Heart right ventricle (tissue), 16 donors: ENCODE measurements at places on chromosomes 12 and 14. TPM values are rescaled to one million over a fixed set of nuclear protein-coding genes. Genes with fewer than 3 reads are reported as not detected.

DNA sequence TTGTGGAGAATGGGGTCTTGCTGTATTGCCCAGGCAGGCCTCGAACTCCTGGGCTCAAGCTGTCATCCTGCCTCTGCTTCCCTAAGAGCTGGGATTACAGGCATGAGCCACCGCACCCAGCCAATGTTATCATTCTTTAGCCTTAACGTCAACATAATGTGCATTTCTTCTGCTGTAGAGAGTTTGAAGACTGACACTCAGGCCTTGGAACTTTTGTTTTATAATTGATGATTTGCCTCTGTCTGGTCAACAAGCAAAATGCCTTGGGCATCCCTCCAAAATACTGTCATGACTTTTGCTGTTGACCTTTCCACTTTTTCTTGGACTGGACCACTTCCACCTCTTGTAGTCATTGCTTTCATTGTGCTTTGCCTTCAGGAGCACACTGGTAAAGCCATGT, 29.0 kb downstream of the FAM234B start:
- H3K27me3 ChIP-seq, result no peaks in the 10 kb centered on the region
- H3K36me3 ChIP-seq, result no peaks in the 10 kb centered on the region
- H3K4me1 ChIP-seq, result no peaks in the 10 kb centered on the region

- no peak overlapping the region for H3K27ac ChIP-seq
- no peaks in the 10 kb centered on the region for H3K4me1 ChIP-seq
- peaks cover 40% of the 10 kb centered on the region for H3K36me3 ChIP-seq
- DNase-seq, result no peak
- no peak overlapping the region for H3K4me3 ChIP-seq
Observed at GRCh38 chr14:73209953-73210352, 27.4 kb upstream of the PAPLN start.

DNA sequence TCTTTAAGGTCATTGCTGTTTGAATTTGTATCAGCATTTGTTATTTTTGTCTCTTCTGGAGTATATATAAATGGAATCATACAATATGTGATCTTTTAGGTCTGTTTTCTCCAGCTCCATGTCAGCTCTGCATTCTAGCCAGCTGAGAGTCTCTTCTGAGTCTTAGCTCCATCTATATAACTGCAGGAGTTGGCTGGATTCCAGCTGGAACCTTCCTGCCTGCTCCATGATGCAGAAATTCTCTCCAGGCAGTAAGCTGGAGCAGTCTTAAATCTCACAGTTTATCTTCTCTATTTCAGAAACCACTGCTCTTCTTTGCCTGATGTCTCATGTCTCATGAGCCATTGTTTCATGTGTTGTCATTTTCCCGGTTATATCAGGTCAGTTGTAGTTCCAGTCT, 827.6 kb downstream of the NRXN3 start:
- H3K4me1 ChIP-seq, result no peaks in the 10 kb centered on the region
- H3K27ac ChIP-seq, result no peak overlapping the region
- no peak for DNase-seq
- no peaks in the 10 kb centered on the region for H3K36me3 ChIP-seq
- no peak overlapping the region for H3K4me3 ChIP-seq

DNA sequence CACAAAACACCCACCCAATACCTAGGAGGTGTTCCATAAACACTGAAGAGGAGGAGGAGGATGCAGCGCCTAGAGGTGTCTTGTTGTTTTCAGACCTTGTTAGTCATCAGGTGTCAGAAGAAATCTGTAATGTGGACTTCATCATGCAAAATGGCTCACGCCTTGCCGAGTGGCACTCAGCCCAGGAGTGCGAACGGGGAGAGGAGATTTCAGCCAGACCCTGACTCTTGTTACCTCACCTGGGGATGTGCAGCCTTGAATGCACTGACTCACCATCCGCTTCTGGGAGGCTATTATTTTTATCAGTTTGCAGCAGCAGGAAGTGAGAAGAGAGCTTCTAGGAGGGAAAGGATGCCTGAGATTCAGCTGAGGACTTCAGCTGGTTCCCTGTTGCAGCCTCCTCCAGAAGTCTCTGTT, 48.2 kb upstream of the PLXNC1 start:
- H3K27ac ChIP-seq, result no peak overlapping the region
- H3K36me3 ChIP-seq, result no peaks in the 10 kb centered on the region
- H3K4me3 ChIP-seq, result no peak overlapping the region
- no peaks in the 10 kb centered on the region for H3K27me3 ChIP-seq
- peaks cover 16% of the 10 kb centered on the region for H3K4me1 ChIP-seq

The A2ML1 gene
- not detected for total RNA-seq

The KRT75 gene
- not detected for total RNA-seq

The RTL1 gene
- total RNA-seq, result not detected

DNA sequence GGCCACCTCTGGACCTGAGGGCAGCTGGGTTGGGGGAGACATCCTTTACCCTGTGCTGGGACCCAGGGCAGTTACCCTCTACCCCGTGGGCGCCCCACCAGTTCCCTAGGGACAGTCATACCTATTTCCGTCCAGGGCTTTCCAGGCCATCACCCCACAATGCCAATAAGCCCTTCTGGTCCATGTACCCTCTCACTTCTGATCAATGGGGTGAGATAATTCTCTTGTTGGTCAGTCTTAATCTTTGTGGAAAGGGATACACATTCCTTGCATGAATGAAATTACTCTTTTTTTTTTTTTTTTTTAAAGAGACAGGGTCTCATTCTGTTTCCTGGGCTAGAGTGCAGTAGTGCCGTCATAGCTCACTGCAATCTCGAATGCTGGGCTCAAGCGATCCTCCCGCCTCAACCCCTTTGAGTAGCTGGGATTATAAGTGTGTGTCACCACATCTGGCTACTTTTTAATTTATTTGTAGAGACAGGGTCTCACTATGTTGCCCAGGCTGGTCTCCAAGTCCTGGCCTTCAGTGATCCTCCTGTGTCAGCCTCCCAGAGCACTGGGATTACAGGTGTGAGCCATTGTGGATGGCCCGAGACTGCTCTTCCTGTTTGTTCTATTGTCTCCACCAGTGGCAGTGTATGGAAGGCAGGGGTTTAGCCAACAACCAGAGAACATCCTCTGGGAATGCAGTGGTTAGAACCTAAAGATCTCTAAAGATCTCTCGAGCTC, 46.3 kb upstream of the STON2 start:
- peaks cover 3% of the 10 kb centered on the region for H3K4me1 ChIP-seq
- no peak overlapping the region for H3K27ac ChIP-seq
- H3K4me3 ChIP-seq, result no peak overlapping the region

DNA sequence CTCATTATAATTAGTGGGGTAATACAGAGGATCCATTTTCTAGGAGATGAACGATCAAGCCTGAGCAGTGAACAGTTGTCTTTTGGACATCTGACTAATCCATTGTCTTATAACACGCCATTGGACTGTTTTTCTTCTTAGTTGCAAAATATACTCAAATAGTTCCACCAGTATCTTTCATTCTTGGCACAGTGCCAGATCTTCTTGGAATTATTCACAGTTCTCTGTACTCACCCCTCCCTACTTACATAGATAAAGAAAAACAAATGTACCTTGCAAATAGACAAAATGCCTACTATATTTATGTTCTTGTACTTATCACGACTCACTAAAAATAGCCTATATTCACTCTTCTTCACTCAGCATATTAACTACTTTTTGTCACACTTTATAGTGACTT, 3.8 kb downstream of the CBLN3 start:
- peaks cover 33% of the 10 kb centered on the region for H3K4me1 ChIP-seq
- DNase-seq, result no peak
- no peaks in the 10 kb centered on the region for H3K27me3 ChIP-seq
- H3K4me3 ChIP-seq, result no peak overlapping the region

- H3K36me3 ChIP-seq, result no peaks in the 10 kb centered on the region
- H3K4me1 ChIP-seq, result no peaks in the 10 kb centered on the region
- H3K27me3 ChIP-seq, result no peaks in the 10 kb centered on the region
Observed at GRCh38 chr12:17016116-17016864, 410.3 kb upstream of the LMO3 start.

The KRT3 gene
- not detected for total RNA-seq

DNA sequence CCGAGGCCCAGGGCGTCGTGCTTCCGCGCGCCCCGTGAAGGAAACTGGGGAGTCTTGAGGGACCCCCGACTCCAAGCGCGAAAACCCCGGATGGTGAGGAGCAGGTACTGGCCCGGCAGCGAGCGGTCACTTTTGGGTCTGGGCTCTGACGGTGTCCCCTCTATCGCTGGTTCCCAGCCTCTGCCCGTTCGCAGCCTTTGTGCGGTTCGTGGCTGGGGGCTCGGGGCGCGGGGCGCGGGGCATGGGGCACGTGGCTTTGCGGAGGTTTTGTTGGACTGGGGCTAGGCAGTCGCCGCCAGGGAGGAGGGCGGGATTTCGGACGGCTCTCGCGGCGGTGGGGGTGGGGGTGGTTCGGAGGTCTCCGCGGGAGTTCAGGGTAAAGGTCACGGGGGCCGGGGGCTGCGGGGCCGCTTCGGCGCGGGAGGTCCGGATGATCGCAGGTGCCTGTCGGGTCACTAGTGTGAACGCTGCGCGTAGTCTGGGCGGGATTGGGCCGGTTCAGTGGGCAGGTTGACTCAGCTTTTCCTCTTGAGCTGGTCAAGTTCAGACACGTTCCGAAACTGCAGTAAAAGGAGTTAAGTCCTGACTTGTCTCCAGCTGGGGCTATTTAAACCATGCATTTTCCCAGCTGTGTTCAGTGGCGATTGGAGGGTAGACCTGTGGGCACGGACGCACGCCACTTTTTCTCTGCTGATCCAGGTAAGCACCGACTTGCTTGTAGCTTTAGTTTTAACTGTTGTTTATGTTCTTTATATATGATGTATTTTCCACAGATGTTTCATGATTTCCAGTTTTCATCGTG, 612 bp downstream of the MDM2 start:
- peak overlapping the region; percentile 100 for H3K27ac ChIP-seq
- H3K36me3 ChIP-seq, result peaks cover 46% of the 10 kb centered on the region
- DNase-seq, result peak; percentile 79
- H3K4me3 ChIP-seq, result peak overlapping the region; percentile 96
- H3K27me3 ChIP-seq, result no peaks in the 10 kb centered on the region
- peaks cover 41% of the 10 kb centered on the region for H3K4me1 ChIP-seq

DNA sequence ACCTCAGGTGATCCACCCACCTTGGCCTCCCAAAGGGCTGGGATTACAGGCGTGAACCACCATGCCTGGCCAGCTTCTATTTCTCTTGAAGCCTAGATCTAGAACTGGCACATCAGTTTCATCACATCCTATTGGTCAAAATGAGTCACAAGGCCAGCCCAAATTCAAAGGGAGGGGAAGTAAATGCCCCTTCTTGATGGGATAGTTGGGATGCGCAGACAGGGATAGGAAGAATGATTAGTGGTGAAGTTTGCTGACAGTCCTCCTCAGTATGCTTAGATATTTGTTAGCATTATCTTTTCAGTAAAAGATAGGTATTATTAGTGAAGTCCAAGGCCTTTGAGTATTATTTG, 33.4 kb downstream of the CRADD start:
- H3K27me3 ChIP-seq, result no peaks in the 10 kb centered on the region
- no peak overlapping the region for H3K4me3 ChIP-seq
- no peaks in the 10 kb centered on the region for H3K36me3 ChIP-seq

- peaks cover 79% of the 10 kb centered on the region for H3K4me1 ChIP-seq
- H3K27ac ChIP-seq, result peak overlapping the region; percentile 88
- DNase-seq, result no peak
- no peaks in the 10 kb centered on the region for H3K36me3 ChIP-seq
- no peak overlapping the region for H3K4me3 ChIP-seq
Observed at GRCh38 chr14:72616294-72616693, 277.6 kb downstream of the DPF3 start.

DNA sequence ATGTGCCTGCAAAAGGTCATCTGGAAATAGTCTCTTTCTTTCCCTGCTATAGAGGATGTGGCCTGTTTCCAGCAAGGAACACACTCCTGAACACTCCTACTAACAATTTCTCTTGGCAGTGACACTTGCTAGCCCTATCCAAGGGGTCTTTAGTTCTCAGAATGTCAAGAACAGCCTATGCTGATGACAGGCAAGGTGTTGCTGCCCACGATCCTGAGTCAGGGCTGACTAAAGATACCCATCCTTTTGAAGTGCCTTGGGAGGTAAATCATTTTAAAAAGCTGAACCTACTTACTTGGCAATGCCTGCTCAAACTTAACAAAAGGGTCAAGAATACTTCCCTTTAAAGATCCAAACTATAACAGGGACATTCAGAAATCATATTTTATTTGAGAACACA, 1146.4 kb downstream of the VRK1 start:
- no peak for DNase-seq
- no peaks in the 10 kb centered on the region for H3K4me1 ChIP-seq

DNA sequence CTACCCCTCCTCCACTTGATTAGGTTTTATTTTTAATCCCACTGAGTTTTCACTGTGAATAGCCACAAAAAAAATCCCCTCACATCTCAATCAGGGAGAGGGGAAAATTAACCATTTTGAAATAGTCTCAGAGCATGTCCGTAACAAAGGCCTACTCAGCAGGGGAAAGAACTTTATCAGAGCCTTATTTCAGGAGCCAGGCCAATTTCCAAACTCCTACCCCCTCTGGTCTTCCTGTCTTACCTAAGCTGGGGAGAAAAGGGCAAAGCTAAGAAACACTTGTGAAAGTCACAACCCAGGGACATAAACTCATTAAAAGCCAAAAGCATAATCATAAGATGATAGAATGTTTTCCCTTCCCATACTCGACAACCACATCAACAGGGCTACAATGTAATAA, 260.3 kb upstream of the DIO3 start:
- H3K27ac ChIP-seq, result no peak overlapping the region
- DNase-seq, result no peak
- peaks cover 9% of the 10 kb centered on the region for H3K27me3 ChIP-seq
- no peaks in the 10 kb centered on the region for H3K36me3 ChIP-seq

DNA sequence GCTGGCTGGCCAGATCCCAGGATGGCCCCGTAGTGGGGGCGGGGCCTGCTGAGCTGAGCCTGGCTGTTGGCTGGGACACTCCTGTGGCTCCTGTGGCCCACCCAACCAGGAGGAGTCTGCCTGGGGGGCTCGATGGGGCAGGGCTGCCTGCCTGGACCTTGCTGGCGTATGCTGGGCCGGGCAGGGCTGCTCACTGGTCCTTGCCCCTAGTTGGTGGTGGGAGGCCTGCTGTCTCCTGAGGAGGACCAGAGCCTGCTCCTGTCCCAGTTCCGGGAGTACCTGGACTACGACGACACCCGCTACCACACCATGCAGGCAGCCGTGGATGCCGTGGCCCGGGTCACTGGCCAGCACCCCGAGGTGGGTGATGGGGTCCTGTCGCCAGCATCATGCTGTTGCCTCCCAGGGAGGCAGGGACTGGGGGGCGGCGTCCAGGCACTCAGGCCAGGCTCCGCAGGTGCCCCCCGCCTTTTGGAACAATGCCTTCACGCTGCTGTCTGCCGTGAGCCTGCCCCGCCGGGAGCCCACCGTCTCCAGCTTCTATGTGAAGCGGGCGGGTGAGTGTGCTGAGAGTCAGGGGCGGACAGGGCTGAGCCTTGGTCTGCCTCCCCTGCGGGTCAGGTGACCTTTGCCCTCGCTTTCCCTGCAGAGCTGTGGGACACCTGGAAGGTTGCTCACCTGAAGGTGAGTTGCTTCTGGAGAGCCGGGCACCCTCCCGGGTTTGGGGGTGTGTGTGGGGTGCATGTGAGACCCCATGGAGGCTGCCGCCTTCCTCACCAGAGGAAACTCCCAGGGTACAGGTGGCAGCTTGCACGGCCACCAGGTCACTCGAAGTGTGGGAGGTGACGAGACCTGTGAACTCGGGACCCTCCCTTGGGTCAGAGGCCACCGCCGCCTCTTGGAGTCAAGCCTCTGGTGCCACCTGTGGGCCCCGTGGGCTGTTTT, 3.4 kb downstream of the NOC4L start:
- no peak overlapping the region for H3K27ac ChIP-seq
- peaks cover 45% of the 10 kb centered on the region for H3K36me3 ChIP-seq
- no peaks in the 10 kb centered on the region for H3K27me3 ChIP-seq
- DNase-seq, result no peak
- H3K4me3 ChIP-seq, result no peak overlapping the region
